Liver (tissue), 10 donors: ENCODE measurements at places on chromosomes 12 and 14. TPM values are rescaled to one million over a fixed set of nuclear protein-coding genes. Genes with fewer than 3 reads are reported as not detected.

The ITGB7 gene
- polyA plus RNA-seq: 2.4 TPM

The MSRB3 gene
- polyA plus RNA-seq: 1.0 TPM

DNA sequence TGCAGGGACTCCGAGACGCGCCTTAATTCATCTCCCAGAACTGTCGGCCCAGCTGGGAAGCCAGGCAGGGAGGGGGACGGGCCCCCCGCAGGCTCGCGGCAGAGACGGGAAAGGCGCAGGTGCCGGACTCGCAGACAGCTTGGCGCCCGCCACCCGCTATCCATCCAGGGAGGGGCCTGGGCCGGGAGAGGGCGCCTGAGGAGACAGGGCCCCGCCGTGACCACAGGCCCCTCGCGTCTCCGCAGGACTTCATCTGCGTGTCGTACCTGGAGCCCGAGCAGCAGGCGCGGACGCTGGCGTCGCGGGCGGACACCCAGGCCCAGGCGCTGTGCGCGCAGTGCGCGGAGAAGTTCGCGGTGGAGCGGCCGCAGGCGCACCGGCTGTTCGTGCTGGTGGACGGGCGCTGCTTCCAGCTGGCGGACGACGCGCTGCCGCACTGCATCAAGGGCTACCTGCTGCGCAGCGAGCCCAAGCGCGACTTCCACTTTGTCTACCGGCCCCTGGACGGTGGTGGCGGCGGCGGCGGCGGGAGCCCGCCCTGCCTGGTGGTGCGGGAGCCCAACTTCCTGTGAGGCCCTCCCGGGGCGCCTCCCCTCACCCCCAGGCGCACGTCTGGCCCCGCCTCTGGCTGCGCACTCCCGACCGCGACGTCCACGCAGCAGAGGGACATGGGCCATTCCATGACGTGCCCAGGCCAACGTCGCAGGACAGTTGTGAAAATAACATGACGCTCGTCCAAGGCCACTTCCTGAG lies 60.6 kb downstream of the LGMN start:
- DNase-seq: no peak

The SOAT2 gene
- polyA plus RNA-seq: 1.6 TPM

The FAR2 gene
- 0.81 TPM for polyA plus RNA-seq

The PTPRO gene
- polyA plus RNA-seq: 0.31 TPM
